ENCODE measurements at places on chromosomes 7 and 10. TPM values are rescaled to one million over a fixed set of nuclear protein-coding genes. Genes with fewer than 3 reads are reported as not detected.
A peak's percentile ranks its signal among the peaks of the same experiment; 100 is the strongest.

- H3K36me3 ChIP-seq: no peaks in the 10 kb centered on the region
- H3K27ac ChIP-seq: no peak overlapping the region
- H3K4me1 ChIP-seq: no peaks in the 10 kb centered on the region
- no peaks in the 10 kb centered on the region for H3K27me3 ChIP-seq
These were observed 156.3 kb downstream of the NRP1 start for GRCh38 chr10:33178026-33178755.

DNA sequence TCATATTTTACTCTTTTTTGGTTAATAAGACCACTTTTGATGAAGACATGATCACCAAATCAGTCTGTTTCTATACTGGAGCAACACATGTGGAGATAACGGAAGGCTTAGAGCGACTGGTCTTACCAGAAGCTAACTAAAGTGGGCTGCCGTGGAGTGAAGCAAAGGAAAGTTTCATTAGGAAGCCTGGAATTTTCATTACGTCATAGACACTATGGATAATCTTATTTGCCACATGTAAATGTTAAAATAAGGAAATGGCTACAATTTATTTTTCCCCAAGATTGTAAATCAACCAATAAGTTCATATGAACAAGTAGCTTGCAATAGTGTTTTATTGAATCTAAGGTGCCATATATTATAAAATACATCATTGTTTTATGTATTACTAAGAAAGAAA is 185.4 kb downstream of the PHTF2 start:
- H3K4me3 ChIP-seq: no peak overlapping the region
- no peak for DNase-seq
- H3K27ac ChIP-seq: no peak overlapping the region
- H3K36me3 ChIP-seq: no peaks in the 10 kb centered on the region
- H3K4me1 ChIP-seq: no peaks in the 10 kb centered on the region
- H3K27me3 ChIP-seq: no peaks in the 10 kb centered on the region

DNA sequence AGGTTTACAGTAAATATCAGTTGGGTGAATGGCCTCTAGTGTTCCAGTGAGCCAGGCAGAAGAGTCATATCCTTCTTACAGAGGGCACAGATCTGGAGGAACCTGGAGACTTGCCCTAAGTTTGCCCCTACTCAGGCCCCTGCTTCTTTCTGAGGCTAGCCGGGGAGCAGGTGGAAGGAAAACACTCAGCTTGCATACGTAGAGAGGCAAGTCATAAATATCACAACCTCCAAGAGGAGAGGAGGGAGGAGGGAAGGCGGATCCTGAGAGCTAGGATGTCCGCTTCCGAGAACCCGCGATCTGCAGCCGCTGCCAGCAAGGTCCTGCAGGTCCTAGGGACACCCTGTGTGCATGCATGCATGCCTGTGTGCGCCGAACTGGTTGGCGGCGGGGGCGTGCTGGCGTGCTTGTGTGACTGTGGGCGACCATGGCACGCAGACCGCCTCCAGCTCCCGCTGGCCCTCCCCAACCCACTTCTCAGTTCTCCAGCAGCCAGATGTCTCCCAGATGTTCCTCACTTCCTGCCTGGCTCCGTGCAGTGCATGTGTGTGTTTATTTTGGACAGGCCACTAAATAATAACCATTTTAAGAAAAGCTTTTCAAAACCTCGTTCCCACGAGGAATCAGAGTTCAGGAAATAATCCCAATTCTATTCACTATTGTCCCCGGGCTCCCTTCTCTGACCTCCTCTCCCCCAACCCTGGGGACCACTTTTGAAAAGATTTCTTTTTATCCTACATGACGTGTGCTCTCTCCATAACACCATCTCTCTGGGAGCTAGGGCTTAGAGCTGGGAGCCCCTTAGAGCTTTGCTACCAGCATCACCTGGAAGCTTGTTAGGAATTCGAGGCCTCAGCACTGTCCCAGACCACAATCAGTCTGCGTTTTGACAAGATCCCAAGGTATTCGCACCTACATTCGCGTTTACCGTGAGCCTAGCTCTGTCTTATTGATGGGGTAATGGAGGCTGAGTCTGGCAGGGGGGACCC is 32.4 kb downstream of the UNC5B start:
- no peak for DNase-seq
- no peaks in the 10 kb centered on the region for H3K36me3 ChIP-seq
- H3K27ac ChIP-seq: peak overlapping the region; percentile 69
- peaks cover 88% of the 10 kb centered on the region for H3K4me1 ChIP-seq
- H3K4me3 ChIP-seq: peak overlapping the region; percentile 26
- no peaks in the 10 kb centered on the region for H3K27me3 ChIP-seq

GRCh38 chr7:143882604-143883078 is 19.3 kb downstream of the TCAF1 start:
- H3K27ac ChIP-seq: peak overlapping the region; percentile 80
- H3K4me1 ChIP-seq: peaks cover 34% of the 10 kb centered on the region
- H3K4me3 ChIP-seq: peak overlapping the region; percentile 59

DNA sequence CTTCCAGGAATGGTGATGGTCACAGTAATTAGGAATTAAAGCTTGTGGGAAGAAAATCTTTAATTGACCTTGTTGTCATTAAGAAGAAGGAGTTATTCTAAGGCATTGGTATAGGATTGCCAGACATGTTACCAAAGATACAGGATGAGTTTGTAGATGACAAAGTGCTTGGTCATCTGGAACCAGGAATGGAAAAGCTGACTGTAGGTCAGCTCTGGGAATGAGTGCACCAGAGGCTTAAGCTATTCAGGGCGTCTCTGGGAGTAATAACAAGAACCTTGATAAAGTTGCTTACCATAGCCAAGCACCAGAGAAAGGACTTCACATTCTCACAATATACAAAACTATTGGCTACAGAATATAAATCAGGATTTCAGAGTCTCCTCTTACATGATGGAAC is 89.0 kb downstream of the PHTF2 start:
- DNase-seq: no peak
- no peaks in the 10 kb centered on the region for H3K4me1 ChIP-seq
- H3K27me3 ChIP-seq: no peaks in the 10 kb centered on the region
- no peak overlapping the region for H3K4me3 ChIP-seq
- no peak overlapping the region for H3K27ac ChIP-seq
- H3K36me3 ChIP-seq: no peaks in the 10 kb centered on the region

DNA sequence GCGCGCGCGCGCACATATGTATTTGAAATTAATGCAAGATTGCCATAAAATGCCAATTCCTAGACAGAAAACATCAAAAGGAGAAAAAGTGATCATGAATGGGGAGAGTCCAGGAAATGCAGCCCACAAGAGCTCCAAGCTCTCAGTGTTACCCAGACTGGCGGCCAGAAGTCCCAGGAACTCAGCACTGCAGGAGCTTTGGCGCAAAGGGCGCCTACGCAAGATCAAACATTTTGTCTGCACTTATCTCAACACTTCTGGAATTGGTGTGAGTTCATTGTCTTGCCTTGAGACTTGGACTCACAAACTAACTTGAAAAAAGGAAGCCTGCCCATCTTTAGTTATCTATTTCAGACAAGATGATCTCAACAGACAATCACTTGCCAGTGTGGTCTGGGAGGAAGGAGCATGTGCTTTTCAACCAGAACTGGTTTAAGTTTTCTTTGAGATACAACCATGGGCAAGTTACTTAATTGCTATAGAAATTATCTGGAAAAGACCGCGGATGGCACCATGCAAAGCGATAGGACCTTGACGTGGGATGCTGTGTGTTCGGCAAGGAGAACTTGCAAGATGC is 77.2 kb downstream of the KIAA1549 start:
- DNase-seq: no peak
- H3K36me3 ChIP-seq: no peaks in the 10 kb centered on the region
- H3K27ac ChIP-seq: no peak overlapping the region
- no peak overlapping the region for H3K4me3 ChIP-seq
- no peaks in the 10 kb centered on the region for H3K4me1 ChIP-seq
- no peaks in the 10 kb centered on the region for H3K27me3 ChIP-seq

GRCh38 chr7:142584765-142585164 is 164.5 kb upstream of the PRSS1 start:
- H3K4me1 ChIP-seq: no peaks in the 10 kb centered on the region
- H3K4me3 ChIP-seq: no peak overlapping the region
- no peak for DNase-seq
- H3K36me3 ChIP-seq: no peaks in the 10 kb centered on the region
- no peaks in the 10 kb centered on the region for H3K27me3 ChIP-seq
- H3K27ac ChIP-seq: no peak overlapping the region

DNA sequence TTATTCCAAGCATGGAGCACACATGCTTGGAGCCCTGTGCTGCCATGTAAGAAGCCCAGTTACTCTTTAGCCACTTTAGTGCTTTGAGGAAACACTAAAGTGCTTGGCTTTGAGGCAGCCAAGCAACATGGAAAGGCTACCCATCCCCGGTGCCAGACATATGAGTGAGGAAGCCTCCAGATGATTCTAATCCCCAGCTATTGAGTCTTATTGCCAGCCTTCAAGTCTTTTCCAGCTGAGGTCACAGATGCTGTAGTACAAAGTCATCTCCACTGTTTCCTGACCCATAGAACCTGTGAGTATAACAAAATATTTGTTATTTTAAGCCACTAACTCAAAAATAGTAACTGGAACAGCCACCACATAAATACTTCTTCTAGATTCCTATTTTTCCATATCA is 91.4 kb upstream of the CYP26C1 start:
- H3K4me3 ChIP-seq: no peak overlapping the region
- H3K36me3 ChIP-seq: no peaks in the 10 kb centered on the region
- DNase-seq: no peak
- no peaks in the 10 kb centered on the region for H3K27me3 ChIP-seq

DNA sequence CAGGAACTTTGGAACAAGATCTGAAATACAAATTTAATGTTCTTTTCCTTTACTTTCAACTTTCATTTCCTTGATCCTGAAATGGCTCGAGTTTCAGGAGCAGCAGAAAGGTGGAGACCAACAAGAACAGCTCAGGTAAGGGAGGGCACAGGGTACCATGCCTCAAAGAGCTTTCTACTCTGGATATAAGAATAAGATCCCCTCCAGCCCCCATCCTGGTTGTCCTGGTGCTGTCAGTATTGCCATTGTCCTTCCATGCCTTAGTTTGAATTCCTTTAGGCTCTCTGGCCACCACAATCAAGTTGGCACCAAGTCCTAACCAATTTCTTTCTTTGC is 12.5 kb upstream of the CALU start:
- no peak for DNase-seq
- H3K4me3 ChIP-seq: no peak overlapping the region
- H3K27ac ChIP-seq: no peak overlapping the region
- H3K27me3 ChIP-seq: no peaks in the 10 kb centered on the region
- H3K36me3 ChIP-seq: no peaks in the 10 kb centered on the region

DNA sequence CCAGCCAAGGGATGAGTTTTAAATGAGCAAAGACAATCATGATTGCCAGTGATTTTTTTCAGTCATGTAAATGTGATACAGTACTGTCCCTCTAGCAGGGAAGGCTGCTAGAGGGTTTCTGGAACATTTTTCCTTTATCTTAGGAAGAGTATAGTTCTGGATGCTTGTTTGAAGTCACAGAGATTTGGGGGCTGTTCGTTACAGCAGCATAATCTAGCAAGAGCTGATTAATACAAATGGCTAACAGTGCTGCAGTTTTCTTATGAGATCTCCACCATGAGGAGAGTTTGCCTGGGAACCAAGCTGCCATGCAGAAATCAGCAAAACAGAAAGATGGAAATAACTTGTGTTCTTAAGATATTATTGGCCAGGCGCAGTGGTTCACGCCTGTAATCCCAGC is 7.9 kb upstream of the PPA1 start:
- no peaks in the 10 kb centered on the region for H3K27me3 ChIP-seq
- no peaks in the 10 kb centered on the region for H3K4me1 ChIP-seq
- no peaks in the 10 kb centered on the region for H3K36me3 ChIP-seq
- no peak overlapping the region for H3K4me3 ChIP-seq

Gene CALHM3
- not detected for total RNA-seq

Gene OR9A2
- not detected for total RNA-seq
